ENCODE measurements at places on chromosomes 12 and 14.

DNA sequence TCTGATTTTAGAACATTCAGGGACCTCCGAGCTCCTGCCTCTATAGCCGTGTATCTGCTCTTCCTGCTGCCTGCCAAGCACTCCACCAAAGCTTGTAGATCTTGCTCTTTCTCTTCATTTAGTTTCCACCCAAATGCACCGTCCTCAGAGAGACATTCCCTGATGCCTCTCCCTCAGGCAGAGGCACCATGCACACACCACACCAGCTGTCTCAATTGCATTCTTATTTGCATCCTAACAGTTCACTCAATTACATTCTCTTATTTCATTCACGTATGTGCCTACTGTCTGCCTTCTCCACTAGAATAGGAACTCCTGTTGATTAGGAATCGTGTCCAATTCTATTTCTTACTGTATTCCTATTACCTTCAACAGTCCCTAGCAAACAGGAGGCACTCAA lies 845.4 kb upstream of the TMEM132C start:
- no peak for DNase-seq

GRCh38 chr12:54259194-54260011 lies 20.5 kb downstream of the CBX5 start:
- peak; percentile 35 for DNase-seq

DNA sequence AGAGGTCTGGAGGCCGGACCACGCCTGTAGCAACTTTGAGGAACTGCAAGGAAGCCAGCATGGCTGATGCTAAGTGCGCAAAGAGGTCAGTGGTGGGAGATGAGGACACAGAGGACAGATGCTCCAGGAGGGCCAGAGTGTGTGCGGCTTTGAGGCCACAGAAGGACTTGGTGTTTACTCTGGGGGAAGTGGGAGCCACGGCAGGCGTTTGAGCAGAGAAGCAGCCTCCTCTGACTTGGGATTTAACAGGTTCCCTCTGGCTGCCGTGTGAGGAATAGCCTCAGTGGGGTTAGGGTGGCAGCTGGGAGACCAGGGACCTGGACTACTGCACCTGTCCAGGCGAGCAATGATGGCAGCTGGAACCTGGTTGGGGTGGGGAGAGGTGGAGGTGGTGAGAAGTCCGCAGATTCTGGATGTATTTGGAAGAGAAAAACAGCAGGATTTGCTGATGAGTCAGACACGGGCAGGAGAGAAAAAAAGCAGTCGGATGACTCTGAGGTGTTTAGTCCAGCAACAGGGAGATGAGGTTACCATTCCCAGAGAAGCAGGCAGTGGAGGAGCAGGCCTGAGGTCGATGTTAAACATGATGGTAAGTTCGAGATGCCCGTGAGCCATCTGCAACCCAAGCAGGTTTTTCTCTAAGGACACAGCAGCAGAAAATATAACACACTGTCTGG lies 143.5 kb downstream of the SCARB1 start:
- no peak for DNase-seq

DNA sequence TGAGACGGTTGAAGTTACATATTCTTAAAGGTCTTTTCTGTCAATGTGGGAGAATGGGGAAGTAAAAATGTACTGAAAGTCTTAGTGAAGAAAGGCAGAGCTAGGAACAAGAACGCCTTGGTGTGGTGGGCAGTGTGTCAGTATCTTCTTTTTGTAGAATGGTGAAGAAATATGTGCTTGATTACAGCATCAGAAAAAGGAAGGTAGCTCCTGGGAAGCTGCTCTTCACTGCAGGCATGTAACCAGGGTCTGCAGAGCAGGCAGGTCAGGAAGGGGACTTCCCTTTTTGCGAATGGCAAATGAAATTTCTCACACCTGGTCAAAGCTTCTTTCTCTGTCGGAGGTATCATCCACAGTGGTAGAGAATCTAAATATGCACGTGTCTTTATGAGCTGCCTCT lies 226.2 kb downstream of the ADAMTS20 start:
- DNase-seq: no peak
